ENCODE measurements at places on chromosomes 6 and 20.

DNA sequence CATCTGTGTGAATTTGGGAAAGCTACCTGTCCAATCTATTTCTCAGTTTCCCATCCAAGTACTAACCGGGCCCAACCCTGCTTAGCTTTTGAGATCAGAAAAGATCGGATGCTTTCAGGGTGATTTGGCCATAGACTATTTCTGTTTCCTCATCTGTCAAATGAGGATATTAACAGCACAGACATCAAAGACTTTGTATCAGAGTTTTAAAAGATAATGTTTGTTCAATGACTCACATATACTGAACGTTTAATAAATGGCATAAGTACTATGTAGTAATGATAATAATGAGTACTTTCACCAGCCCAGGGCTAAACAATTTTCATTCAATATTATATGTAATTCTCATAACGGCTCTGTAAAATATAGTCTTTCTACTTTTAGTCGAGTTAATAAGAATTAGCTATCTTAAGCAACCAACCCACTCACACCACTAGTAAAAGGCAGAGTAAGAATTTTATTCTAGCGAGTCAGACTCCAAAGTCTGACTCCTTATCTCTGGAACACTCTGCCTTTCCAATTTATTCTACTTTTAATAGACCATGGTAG lies 216.5 kb downstream of the ARHGAP18 start:
- peak; percentile 61 for DNase-seq

- DNase-seq = no peak
These were observed 44.2 kb upstream of the MDGA1 start for GRCh38 chr6:37741757-37742400.

- DNase-seq = no peak
These were observed 19.0 kb upstream of the SERINC3 start for GRCh38 chr20:44540834-44541233.

DNA sequence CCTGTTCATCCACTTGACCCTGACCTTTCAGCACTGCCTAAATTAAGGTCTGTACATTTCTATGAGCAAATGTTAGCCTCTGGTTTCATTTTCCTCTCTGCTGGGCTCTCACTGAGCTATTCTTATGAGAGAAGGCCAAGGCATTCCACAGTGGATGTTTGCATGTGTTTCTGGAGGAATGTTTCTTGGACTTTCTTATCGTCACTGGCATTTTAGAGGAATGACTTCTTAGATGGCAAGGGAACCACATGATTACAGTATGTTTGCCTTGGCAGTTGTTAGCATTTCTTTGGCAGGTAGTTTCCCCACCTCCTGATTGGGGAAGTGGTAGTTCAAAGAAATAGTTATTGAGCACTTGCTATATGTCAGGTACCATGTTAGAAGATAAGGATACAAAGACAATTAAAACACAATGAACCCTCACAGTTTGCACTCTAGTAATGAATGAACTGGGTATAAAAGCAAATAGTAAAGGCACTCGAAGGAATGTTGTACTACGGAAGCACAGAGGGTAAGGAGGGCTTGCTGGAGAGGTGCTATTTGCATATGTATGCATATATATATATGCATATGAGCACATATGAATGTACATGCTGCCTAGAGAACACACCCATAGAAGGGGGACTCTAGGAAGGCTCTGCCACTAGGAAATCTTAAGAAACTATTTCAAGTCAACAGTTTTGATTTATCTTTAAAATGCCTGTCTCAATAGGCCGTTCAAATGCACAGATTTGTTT lies 307.4 kb downstream of the EYA4 start:
- DNase-seq = peak; percentile 55

DNA sequence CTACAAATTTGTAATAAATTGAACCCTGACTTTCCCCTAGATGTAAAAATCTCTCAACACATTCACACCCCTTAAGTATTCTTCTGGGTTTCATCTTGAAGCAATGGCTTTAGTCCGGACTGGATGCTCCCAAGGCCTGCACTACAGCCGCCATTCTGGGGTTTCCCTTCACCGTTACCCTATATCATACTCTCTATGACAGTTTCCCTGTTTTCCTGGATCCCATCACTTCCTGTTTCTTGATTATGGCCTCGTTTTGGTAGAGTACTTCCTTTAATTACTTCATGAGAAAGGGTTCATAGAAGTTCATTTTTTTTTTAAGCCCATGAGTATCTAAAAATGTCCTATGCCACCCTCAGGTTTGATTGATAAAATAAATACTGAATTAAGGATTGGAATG lies 11.7 kb downstream of the FIG4 start:
- no peak for DNase-seq

DNA sequence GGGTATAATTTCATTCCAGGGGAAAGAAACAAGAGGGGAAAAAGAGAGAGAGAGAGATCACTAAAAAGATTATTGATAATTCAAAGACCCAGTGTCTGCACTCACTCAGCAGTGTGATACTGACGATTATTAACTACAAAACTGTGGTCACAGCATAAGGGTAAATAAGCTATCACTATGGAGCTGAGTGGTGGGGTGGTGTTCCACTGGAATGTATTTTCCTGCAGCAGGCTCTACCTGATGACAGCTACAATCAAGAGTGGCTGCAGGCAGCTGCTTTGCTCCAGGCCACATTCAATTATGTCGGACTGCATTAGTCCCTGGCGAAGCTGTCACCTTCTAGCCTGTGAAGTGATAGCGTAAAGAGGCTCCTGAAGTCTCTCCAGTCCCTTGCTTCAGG lies 122.2 kb upstream of the TFAP2D start:
- DNase-seq = no peak

DNA sequence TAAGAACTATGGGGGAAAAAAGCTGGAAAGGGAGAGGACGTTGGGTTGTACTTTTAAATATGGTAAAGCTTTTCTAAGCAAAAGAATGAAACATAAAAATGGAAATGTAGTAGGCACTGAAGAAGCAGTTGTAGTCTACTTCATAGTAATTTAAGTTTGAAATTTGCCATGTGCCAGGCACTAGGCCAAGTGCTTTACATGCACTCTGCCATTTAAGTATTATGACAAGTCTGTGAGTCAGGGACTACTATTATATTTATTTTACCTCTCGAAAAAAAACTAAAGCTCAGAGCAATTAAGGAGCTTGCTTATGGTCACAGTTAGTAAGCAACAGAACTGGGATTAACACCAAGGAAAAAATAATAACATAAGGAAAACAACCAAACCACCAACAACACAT lies 257.8 kb downstream of the GMDS start:
- peak; percentile 75 for DNase-seq

- no peak for DNase-seq
These were observed 516.3 kb upstream of the CHD6 start for GRCh38 chr20:42134265-42135098.

- no peak for DNase-seq
These were observed 207.6 kb upstream of the CDH4 start for GRCh38 chr20:61044499-61044898.

GRCh38 chr6:170180671-170181337 lies 110.1 kb downstream of the DLL1 start:
- no peak for DNase-seq

DNA sequence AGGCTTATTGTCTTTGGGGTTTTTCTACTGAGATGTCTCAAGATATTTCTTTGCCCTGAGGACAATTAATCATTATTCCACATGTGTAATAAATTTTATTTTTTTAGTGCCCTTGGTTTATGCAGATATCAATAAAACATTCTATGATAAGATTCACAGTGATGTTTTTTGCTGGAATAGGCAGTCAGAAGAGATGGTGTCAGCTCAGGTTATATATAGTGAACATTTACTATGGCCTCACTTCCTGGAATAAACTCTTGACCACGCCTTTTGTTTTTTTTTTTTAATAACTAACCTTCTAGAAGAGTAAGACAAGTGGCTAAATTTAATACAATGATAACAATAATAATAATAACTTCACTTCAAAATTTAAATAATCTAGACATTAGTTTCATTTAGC lies 209.7 kb downstream of the TRDN start:
- DNase-seq = no peak

DNA sequence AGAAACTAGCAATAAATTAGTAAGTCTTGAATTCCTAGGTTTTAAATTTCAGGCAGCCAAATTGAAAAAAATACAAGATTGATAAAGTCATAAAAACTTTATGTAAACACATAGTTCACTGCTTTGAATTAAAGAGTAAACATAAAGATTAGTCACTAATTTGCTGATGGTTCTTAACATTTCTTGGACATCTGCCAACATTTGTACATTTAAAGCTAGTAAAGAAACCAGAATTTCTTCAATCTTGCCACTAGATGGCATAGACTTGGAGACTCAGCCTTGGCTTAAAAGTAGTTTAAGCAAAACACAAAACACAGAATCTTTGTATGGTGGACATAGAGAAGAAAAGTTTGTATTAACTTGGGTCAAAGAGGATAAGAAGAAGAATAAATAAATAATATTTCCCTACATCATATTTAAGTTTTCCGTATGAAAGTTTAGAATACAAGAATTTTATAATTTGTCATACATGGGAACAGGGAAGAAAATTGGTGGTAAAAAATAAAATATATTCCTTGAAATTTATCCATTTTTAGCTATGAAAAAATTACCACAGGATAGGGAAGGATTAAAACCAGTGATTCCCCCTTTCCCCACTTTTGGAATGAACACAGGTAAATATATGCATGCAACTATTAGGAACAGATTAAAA lies 41.7 kb upstream of the FAM135A start:
- peak; percentile 95 for DNase-seq

GRCh38 chr6:131979515-131980337 lies 28.6 kb upstream of the CCN2 start:
- DNase-seq = peak; percentile 100

DNA sequence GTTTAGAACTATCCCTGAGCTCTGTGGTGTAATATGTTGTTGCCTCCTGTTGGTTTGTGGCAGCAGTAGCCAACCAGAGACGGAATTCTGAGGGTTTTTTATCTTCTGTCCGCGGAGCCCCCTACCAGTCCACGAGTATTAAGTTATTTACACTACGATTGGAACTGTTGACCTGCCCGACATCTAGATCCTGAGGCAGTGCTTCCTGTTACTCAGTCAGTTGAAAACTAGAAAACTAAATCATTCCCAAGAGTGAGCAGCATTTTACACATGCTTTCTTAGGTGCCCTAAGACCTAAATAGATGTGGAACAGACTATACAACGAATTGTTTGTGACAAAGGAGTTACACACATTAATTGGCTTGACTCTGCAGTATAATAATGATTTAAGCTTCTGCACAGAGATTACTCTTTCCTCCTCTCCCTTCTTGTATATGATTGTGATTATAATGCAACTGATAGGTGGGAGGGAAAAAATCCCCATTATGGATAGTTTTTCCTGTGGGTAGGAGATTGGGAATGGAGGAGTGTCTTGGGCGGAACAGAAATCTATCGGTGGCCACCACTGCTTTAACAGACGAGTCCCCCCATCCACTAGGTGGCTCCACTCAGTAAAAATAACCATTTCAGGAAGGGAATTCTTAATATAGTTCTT lies 1.7 kb downstream of the LOC128125822 start:
- peak; percentile 68 for DNase-seq

- no peak for DNase-seq
These were observed 8.0 kb downstream of the FOXC1 start for GRCh38 chr6:1617466-1618310.

DNA sequence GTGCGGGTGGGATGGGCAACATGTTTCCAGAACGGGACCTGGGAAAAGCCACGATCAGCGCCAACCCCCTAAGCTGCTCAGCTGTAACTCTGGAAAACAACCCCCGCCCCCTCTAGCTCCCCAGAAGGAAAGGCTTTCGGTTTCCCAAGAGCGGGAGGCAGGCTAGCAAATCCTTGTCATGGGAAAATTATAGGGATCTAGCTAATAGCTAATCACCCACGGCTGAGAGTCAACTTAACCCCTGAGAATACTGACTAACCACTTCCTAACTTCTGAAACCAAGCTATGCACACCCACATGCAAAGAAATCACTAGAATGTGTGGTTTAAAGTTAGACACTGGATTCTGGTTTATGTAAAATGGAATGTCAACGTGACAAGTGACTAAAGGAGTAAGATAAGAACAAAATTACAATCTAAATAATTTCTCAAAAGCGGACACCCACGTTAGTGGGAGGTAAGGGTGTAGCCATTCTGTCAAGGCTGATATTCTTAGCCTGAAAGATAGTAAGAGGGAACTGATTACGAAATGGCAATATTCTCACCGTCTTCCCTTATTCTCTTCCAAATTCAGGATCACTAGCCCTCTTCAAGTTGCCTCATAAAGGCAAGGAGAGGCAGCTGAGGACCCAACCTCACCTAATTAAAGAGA lies 20.1 kb downstream of the JAG1 start:
- peak; percentile 97 for DNase-seq

- peak; percentile 22 for DNase-seq
These were observed 521 bp downstream of the CDK5RAP1 start for GRCh38 chr20:33400812-33401183.

GRCh38 chr6:89348372-89348771 lies 4.2 kb downstream of the UBE2J1 start:
- DNase-seq = peak; percentile 79

GRCh38 chr6:2630359-2630758 lies 120.4 kb downstream of the MYLK4 start:
- DNase-seq = peak; percentile 98

- no peak for DNase-seq
These were observed 26.6 kb downstream of the NOL4L start for GRCh38 chr20:32558526-32558925.

DNA sequence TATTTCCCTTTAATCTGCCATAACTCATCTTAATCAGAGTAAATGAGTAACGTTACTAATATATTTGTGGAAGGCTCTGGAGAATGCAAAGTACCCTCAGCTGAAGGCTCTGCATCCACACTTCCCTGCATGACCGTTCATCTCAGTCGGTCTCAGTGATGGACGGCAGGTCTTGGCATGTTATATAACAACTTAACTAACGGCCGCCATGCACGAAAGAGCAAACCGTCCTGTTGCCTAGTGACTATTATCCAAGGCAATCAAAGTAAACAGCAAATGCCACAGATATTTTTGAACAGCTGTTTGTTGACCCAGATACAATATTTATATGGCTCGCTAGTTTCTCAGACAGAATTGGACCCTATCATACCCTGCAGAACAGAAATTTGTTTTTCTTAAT lies 194.9 kb upstream of the SMLR1 start:
- peak; percentile 29 for DNase-seq

DNA sequence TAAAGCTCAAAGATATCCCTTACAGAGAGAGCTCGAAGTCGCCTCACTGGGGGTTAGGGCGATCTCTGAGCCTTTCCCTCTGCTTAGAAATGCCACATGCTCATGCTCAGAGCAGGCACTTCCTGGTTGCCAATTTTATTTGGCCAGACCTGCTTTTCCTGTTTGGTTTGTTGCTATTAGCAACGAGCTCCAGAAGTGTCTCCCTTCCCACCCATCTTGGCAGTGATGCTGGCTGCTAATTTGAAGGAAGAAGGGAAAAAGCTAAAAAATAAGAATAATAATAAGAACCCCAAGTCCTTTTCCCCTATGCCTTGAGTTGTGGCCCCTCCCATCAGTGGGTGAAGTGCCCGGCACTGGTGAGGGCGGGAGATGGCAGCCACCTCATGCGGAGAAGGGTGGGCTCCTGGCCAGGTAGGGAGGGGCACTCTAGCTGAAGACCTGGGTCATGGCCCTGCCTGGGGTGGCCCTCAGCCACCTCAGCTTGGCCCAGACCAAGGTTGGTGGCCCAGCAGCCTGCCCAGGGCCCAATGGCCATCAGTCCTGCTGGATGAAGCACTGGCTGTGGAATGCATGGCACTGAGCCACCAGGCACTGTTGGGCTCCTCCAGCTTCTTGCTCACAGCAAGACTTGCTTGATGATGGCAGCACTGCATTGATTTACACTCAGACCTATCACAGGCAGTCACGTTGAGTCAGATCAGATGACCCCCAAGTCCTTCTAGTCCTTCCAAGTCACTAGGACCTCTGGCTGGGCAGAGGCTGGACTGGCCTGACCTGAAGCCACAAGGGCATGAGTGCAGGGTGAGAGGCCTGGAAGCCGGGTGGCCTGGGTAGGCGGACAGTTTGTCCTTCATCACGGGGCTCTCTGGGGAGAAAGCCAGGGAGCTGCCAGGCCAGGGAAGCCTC lies 79.0 kb downstream of the SYNJ2 start:
- DNase-seq = peak; percentile 98

Measured in fibroblast of lung (primary cell).